Astrocyte (in vitro differentiated cells and primary cell): ENCODE measurements at places on chromosomes 2 and 18. TPM values are rescaled to one million over a fixed set of nuclear protein-coding genes. Genes with fewer than 3 reads are reported as not detected.

DNA sequence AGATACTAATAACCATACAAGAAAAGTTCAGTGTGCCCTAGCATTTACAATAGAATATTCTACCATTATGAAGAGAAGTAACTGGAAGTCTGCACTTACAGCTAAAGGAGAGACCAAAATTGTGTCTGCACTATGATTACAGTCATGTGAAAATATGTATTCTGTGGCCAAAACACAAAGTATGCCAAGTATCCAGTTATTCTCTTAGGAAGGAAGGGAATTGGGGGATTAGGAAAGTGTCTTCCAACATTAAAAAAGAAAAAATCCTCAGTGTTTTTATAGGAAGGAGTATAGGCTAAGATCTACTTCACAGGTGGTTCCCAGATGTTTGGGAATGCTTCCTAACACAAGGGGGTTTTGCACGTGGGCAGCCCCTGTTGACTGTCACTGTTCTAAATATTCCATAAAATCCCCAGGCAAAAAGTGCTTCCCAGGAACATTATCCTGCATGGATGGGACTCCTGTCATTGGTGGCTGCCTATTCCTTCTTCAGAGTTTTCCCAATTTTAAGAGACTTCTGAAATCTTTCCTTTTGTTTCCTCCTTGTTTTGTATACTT lies 180.2 kb upstream of the KLHL29 start:
- DNase-seq: no peak

Gene RNF144A
- total RNA-seq: 2.9 and 4.9 TPM in 2 replicates

DNA sequence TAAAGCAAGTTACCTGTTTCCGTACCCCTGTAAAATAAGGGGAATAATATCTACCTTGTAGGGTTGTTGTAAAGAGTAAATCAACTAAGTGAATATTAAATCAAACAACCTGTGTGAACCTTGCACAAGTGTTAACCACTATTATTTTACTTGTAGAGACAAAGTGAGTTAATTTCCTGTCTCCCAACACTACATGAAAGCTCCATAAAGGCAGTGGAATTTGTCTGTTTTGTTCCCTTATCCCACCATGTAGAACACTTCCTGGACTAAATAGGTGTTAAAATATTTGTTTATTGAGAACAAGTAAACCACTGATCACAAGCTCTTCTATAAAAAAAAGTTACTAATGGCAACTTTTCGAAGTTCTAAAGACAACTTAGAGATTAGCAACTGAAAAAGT lies 3.3 kb downstream of the ARL5A start:
- no peak for DNase-seq

- no peak for DNase-seq
Measured at GRCh38 chr2:60453872-60454271, 99.6 kb downstream of the BCL11A start.

Gene ANKRD23
- total RNA-seq: 2.5 and 3.3 TPM in 2 replicates

Gene LYG1
- total RNA-seq: 1.1 and 1.3 TPM in 2 replicates

DNA sequence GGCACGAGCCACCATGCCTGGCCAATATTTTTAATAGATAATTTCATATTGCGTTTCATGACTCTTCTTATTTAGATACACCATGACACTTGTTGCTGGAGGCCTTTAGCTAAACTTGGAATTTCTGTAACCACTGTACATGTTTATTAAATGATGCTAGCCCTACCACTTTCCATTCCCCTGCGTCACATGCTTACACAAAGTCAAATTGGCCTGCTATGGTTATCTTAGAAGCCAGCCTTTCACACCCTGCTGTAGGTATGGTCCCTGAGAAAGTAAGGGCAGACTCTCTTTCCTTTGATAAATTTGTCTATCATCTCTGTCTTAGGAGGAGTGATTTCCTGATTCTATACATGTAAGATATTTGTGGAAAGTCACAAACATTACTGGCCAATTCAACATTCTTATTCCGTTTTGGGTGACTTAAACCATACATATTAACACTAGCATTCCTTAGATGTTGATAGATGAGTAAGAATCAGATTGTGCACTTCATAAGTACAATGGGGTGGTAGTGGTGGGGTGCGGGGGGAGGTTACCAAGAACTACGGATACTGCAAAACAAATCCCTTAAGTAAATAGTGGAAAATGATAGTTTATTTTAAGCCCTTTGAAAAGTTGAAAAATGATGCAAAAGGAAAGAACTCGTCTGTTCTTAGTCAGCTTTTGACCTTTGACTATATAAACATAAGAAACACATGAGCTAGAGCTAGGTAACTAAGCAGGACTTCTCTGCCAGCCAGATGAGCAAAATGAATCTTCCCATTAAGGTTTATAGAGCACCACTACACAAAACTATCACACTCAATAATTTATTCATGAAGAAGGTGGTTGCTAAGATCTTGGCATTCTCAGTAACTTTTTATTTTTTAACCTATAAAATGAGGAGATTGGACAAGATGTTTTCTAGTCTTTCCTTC lies 7.9 kb upstream of the NDUFV2 start:
- peak; percentile 86 for DNase-seq

DNA sequence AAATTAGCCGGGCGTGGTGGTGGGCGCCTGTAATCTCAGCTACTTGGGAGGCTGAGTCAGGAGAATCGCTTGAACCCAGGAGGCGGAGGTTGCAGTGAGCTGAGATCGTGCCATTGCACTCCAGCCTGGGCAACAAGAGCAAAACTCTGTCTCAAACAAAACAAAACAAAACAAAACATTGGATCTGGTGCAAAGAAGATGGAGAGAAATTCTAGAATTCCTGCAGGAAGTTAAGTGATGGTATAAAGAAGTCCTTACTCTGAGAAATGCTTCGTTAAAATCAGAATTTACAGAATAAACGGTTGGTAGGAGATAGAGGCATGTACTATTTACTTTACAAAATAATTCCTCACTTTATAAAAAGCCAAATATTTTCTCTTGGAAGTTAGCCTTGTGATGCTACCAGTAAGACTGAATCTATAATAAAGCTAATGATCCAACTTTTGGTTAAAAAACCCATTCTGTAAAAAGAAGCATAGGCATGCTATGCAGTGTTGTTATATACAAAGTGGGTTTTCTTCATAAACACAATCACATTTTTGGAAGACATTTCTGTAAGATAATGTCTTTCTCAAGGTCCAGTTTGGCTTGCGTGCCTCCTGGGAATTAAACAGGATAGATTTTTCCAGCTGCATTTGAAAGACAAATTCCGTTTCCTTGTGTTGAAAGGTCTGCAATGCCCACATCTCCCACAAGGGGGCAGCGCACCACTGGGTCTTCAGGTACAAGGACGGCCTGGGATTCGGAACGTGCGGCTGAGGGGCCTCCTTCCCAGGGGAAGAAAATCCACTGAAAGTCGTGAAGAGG lies 35.6 kb upstream of the PNO1 start:
- DNase-seq: peak; percentile 52

- DNase-seq: no peak
Measured at GRCh38 chr18:71327850-71328249, 1039.0 kb downstream of the SOCS6 start.

DNA sequence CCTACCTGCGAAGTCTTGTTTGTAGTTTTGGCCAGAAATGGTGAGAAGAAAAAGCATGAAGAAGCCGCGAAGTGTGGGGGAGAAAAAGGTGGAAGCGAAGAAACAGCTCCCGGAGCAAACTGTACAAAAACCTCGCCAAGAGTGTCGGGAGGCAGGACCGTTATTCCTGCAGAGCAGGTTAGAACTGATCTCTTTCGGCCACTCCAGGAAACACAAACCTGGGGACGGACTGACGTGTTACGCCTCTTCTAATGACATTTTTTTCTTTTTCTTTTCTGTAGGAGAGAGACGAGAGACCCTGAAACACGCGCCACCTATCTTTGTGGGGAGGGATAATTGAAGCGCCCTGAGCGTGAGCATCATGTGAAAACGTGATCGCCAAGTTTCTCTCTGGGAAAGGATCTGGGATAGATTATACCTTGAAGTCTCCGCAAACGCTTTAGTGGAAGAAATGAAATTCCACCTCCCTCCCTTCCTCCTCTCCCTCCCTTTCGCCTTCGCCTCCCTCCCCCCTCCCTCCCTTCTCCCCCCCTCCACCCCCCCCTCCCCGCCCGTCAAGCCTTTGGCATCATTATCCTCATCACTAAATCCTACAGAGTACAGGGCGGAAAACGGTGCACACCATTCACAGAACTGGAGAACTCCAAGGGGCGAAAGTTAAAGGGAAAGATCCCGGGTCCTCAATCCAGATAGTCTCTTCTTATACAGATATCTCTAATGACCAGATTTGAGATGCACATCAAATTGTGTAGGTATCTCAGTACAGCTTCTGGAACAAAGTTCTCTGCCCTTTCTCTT lies at the start of gene ZEB2:
TSS of gene ZEB2 (minus strand) at position 186 of the 798 bp plus-strand sequence. CDS start 2,769 bp downstream, outside the sequence.
- DNase-seq: peak; percentile 59

DNA sequence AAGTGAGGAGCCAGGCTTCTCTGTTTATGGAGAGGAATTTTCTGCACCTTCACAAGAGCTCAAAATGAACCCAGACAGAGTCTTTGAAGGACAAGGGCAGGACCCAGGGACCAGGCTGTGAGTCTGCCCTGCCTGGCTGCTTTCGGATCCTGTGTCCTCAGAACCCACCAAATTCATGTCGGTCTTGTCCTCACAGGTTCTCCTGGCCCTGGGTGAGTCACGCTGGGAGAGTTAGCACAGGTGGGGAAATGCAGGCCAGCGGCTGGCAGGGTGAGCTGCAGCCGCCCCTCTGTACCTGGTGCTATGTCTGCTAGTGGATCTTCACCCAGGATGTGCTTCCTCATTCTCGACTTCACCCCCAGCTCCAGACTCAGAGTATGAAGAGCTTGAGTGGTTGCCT lies 35.8 kb upstream of the TPO start:
- DNase-seq: no peak

- no peak for DNase-seq
Measured at GRCh38 chr2:149926149-149926548, 338.6 kb upstream of the MMADHC start.

GRCh38 chr2:124704071-124704925 lies 679.2 kb downstream of the CNTNAP5 start:
- no peak for DNase-seq

DNA sequence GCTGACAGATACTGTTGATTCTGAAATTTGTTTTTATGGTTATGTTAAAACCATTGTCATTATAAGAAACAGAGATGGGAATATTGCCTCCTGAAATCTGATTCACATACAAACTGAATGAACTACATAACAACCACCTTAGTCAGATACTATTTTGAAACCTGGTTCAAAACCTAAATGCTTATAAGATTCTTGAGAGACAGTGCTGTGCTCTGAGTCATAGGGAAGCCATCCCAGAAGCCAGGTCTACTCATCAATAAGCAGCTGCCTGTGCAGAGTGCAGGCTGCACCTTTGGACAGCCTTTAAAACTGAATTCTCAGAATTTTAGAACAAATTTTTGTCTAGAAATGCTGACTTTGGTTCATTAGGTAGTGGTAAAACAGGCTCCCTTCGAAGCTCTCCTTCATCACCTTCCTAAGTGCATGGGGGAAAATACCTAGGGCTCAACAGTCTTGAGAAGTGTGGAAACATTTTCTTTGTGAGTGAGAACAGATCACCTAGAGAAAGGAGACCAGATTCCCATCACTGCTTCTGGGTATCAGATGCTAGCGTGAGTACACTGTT lies at the start of gene SERPINB7:
TSS of gene SERPINB7 (plus strand) at position 253 of the 565 bp plus-strand sequence. CDS start 6,955 bp downstream, outside the sequence.
- DNase-seq: peak; percentile 92

Gene MC4R
- total RNA-seq: not detected in 2 replicates

- peak; percentile 47 for DNase-seq
Measured at GRCh38 chr2:226548732-226549131, 250.9 kb downstream of the IRS1 start.
